ENCODE measurements at places on chromosomes 7 and 10.

DNA sequence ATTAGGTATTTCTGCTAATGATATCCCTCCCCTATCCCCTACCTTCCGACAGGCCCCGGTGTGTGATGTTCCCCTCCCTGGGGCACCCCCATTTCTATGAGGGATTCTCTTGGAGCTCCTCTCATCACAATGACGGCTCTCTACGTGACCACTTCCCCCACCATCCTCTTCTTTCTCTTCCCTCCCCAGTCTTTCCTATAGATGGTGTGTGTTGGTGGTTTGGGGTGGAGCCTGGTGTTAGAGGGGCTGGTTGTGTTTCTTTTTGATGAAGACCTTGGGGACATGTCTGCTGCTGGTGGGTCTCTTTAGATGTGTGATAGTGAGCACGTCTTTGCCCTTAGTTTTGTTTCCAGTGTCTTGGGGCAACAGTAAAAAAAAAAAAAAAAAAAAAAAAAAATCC, 28.6 kb downstream of the RPS24 start:
- no peak for DNase-seq

DNA sequence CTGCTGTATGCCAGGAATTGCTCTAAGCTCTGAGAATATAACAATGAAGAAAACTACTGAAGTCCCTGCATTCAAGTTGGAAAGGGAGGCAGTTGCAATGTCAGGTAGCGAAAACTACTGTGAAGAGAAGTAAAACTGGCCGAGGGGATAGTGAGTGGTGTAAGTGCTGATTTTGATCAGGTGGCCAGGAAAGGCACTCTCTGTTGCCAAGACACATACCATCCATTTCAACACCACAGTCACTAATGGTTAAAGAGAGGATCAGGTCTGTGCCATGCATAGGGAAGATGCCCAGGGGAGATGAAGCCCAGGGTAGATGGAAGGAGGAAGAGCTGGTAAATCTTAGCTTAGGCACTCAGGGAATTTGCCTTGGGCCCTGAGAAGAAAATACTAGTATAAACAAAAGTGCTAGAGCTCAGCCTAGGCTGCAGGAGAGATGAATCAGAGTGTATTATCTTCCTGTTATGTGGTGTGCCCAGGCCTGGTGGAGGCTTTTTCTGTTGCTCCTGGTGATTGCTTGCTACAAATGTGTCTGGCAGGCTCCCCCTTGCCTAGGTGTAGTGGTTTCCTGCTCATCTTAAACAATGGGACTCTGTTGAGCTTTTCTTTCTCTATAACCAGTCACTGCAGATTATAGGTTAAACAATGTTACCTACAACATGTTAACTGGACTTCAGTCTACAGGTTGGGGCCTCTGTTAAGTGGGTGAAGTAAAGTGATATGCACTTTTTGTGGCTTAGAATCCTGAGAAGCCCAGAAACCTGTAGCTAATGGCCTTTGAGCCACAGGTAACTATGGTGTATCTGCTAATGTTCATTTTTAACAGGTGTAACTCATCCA, 125.5 kb downstream of the LRRC4 start:
- no peak for DNase-seq

- DNase-seq, result no peak
Measured at GRCh38 chr10:84179059-84179710, 5.6 kb downstream of the GPR15LG start.

DNA sequence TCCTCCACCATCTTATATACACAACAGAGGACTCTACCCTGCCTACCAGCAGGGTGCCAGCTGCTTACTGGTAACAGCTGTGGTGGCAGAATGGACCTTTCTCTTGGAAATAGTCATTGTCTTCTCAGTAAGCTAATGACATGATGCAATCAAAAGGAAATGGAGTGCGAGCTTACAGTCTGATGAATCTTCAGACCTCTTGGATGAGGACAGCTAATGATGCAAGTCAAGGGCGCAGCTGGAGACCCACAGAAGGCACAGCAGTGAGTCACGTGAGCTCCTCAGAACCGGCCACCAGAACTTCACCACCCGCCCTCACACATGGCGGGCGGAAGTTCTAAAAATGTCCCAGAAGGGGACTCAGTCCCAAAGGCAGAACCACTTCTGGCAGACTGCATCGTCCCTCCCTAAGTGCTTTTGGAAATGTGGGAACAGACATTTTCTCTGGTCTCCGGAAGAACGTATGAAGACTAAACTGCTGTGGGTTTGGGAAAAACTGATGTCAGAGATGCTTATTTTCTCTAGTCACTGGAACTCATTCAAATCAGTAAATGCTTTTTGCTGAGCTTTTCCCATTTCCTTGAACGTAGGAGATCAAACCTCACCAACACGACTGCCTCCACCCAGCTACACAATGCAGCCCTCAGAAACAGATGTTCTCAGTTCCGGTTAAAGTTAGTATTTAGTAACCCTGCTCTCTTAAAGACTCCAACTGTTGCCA, 96.4 kb downstream of the FAS start:
- DNase-seq, result peak; percentile 99

GRCh38 chr7:117401293-117402002, 25.8 kb downstream of the ASZ1 start:
- DNase-seq, result no peak

DNA sequence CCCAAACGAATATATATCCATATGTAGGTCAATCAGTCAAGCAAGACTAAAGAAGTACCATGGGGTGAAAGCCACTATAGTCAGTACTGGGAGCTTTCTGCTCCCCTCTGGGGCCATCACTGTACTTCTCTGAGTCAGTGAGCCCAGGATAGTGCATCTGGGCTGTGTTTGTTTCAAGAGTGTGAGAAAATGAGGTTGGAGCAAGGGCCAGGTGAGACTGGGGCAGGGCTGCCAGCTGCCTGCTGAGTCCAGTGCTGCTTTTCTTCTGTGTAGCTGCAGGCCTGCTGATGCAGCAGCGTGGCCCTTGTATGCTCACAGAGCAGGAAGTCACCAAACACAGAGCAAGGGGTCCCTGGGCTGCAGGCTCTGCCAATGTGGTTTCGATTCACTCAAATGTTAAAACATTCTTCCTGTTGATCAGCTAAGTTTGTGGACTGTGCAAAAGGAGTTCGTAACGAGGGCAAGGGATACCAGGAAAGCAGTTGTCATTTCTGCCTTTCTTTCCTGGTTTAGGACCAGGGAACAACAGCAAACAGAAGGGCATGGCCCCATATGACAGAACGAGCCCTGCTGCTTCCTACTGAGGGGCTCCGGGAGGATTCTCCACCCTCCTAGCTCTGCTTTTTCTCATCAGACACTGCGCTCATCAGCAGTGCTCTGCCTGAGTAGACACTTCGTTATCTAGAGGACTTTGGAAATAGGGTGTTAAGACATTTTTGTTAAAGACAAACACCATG, 65.4 kb upstream of the TNS3 start:
- DNase-seq, result peak; percentile 28

DNA sequence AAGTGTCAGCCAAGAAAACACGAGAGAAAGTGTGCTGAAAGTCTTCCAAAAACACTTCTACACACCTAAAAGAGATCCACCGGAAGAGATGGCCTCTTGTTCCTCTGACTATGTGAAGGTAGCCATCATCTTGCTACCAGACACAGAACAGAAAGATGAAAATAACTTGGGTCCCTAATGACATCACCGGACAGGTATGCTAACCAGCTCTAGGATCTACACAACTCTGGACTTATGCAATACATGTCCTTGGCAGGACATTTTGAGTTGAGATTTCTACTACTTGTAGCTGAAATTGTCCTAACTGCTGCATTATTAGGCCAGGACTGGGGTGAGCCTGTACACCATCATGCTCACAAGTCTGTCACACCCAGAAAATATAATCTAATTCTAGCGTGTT, 358.7 kb downstream of the ELMO1 start:
- no peak for DNase-seq

DNA sequence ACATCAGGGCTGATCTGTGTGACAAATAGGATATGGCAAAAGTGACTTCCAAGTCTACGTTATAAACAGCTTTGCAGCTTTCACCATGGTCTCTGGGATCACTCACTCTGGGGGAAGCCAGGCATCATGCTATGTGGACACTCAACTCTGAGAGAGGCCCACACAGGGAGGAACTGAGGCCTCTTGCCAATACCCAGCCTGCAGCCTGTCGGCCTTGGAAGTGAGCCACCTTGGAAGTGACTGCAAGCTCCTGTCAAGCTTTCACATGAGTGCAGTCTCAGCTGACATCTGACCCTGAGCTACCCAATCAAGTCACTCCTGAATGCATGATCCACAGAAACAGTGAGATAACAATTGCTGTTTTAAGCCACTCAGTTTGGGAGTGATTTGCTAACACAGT, 56.5 kb downstream of the MMRN2 start:
- DNase-seq, result no peak

DNA sequence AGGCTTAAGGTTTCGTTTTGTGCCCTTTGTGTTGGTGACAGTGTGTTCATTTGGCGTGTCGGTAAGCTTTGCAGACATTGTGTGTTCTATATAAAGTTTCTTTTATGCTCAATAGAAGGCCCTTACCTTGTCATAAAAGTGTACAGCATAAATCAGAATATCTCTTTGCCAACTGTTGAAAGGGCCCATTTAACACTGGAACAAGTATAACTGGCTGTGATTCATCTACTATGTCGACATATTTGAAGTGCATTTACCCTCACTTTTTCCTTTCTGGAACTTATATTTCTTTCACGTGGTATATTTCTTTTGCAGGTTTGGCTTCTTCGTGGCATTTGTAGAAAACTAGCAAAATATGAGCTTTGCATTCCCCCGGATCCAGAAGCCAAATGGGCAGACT, 32.7 kb downstream of the EEPD1 start:
- no peak for DNase-seq

DNA sequence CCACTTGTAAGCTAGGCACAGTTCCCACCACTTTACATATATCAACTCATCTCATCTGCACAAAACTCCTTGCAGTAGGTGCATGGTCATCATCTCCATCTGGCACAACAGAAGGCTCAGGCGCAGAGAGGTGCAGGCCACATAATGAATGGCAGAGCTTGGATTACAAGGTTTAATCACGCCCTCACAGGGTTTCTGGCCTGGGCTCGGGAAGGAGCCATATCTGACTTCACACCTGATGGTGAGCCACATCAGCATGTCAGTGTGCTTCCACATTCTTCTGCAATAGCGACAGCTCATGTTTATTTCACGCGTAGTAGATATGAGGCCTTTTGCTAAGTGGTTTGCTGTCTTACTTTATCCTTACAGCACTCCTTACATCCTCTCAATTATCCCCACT, 650.2 kb downstream of the INHBA start:
- no peak for DNase-seq

GRCh38 chr10:103077491-103078308, 115.4 kb downstream of the NT5C2 start:
- DNase-seq, result no peak

DNA sequence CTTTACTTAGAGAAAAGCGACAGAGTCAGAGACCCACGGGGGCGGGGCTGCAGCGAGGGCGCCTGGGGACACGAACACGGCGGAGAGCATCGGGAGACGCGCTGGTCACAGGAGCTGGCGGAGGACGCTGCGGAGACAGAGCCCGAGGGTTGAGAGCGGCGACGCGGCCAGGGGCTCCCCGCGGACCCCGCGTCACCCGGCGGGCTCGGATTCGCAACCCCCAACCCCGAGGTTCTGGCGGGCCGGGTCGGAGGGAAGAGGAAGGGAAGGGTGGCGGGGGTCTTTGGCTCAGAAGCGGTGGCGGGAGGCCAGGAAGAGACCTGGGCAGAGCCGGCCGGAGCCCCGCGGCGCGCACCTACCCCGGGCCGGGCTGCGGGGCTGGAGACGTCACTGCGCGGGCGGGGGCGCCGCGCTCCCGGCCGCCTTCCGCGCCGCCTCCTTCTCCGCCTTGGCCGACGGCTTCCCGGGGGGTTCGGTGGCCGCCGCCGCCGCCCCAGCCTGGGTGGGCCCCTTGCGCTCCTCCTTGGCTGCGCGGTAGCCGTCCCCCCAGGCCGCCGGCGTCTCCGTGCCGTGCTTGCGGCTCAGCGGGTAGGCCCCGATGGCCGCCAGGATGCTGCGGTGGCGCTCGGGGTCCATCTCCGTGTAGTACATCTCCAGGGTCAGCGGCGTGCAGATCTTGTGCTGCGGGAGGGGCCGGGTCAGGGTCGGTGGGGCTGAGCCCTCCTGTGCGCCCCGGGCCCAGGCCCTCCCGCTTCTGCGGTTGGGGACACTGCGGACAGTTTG, 11.1 kb downstream of the CALY start:
- DNase-seq, result no peak

- no peak for DNase-seq
Measured at GRCh38 chr7:143909863-143910262, 7.9 kb upstream of the TCAF1 start.

DNA sequence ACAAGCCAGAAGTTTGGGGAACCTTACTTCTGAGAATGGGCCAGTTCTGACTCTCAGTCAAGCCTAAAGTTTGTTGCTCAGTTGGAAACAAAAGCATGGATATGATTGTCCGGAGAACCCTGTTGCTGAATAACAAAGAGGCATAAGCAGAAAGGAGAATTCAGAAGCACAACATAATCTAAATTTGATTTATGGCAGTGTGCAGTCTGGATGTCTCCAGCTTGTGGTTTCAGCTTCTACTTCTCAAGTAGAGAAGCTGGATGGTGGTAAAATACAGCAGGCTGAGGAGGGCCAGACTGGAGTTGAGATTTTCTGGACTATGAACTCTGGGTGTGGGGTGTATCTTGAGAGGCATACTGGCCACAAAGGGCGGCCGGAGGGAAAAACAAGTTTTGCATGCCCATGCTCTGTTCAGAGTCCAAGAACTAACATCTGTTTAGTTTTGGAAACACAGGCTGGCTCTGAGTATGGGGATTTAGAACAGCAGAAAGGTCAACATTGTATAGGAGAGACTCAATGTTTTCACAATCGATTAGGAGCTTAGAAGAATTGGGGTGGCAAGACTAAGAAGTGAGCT, 592.9 kb downstream of the CNTNAP2 start:
- no peak for DNase-seq

DNA sequence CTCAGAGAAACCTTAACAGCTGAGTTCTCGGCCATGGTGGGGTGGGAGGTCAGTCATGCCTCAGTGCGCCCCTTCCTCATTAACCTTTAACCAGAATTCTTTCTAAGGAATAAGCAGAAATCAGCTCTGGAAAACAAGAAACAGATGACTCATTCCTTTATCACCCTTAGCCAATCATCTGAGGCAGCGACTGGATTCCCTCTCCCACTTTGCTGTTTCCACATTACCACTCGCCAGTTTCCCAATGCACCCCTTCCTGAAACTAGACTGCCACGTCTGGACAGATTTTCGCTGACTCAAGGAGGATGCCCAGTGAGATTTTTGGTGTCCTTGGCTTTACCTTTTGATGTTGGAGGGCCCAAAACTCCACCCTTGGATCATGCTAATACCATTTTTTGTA, 223.8 kb downstream of the PLXDC2 start:
- DNase-seq, result peak; percentile 72

All from inflammatory macrophage treated with lipopolysaccharide for 4 hours (primary cell).